ENCODE measurements at places on chromosomes 7 and 10.

- no peak for DNase-seq
Measured at GRCh38 chr10:33006342-33006887, 48.4 kb upstream of the ITGB1 start.

GRCh38 chr7:2953099-2953498 lies 90.6 kb downstream of the CARD11 start:
- no peak for DNase-seq

DNA sequence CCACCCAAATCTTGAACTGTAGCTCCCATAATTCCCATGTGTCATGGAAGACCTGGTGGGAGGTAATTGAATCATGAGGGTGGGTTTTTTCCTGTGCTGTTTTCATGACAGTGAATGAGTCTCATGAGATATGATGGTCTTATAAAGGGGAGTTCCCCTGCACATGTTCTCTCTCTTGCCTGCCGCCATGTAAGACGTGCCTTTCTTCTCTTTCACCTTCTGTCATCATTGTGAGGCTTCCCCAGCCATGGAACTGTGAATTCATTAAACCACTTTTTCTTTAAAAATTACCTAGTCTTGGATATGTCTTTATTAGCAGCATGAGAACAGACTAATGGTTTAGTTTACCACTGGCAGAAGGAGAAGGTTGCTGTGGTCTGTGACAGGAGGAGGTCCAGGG lies 111.5 kb upstream of the RAB18 start:
- no peak for DNase-seq

DNA sequence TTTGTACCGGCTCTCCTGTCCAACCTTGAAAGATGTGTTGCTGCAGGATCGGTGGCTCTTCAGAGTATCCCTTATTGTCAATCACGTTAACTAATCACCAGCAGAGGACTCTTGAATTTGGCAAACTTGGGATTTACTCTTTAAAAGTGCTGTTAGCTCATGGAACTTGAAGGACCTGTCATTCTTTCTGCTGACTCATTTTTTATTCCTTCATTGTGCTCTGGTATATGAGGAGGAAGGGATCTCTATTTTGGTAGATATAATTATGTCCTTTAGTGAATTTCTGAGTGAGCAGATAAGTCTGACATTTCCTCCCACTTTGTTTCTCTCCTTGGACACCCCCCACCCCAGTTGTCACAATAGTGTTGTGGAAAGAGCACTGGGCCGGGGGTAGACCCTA lies 175.1 kb upstream of the HDAC9 start:
- DNase-seq, result no peak

DNA sequence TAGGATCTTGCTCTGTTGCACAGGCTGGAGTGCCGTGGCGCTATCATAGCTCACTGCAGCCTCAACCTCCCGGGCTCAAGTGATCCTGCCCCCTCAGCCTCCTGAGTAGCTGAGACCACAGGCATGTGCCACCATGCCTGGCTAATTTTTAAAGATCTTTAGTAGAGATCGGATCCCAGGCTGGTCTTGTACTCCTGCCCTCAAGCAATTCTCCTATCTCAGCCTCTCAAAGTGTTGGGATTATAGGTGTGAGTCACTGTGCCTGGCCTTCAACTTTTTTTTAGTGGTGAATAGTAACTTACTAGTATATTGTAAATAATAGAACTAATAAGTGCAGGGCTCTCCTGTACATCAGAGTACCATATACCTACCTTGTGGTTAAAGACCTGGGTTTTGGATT lies 52.1 kb upstream of the LMTK2 start:
- no peak for DNase-seq

DNA sequence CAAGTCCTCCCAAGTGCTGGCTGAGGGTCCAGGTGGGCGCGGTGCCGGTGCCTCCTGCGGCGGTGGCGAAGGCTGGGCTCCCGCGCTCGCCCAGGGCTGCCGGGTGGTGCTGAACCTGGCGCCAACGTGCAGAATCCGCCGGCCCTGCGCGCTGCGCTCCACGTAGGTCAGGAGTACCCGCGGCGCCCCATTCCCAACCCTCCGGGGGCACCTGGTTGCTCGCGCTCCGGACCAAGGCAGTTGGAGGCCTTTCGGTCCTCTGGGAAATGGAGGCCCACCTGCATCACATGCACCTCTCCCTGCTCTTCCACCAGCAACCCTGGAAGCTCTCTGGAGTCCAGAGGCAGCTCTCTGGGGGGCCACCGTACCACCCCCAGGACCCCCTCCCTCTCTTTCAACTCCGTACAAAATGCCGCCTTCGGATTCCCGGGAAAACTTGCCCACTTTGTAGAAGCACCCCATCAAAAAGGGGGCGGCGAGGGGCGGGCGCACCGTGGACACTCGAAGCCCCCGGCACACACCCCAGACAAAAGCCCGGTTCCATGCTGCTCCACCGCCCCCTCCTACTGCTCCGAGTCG lies 745 bp downstream of the SLC16A9 start:
- DNase-seq, result no peak

GRCh38 chr10:87658858-87659555 lies 671 bp upstream of the PAPSS2 start:
- DNase-seq, result no peak

DNA sequence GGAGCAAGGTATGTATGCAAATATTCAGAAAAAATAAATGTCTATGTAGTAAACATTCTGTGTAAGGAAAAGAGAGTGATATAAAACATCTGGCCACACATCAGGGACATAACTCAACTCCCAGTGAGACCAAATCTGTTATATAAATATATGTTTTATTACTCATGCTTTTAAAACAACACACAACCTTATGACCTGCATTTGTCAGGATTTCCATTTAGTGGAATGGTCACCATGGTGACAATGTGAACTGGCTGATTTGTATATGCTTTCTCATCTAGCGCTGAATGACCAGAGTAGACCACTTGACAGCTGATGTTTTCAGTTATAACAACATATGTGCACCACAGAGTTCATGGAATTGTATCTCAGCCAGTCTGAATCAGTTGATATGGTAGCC lies 551.7 kb downstream of the HTR7 start:
- DNase-seq, result no peak

DNA sequence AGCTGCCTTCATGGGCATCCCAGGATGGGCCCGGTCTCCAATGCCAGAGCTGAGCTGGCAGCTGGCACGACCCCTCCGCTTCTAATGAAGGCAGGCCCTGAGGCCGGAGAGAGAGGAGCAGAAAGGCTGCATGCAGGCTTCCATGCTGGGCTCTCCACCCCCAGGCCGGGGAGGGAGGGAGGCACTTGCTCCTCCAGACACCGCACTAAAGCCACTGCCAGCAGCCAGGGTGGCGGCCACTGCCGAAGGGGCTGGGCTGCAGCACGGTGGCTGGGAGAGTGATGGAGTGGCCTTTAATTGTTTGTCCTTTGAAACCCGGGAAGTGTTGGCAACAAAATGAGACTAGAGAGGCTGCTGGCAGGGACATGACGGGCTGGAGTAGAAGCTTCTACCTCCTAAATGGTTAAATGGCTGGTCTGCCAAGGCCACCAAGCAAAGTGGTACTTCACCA lies 236.5 kb downstream of the SKAP2 start:
- DNase-seq, result no peak

GRCh38 chr10:44950326-44951225 lies 9.0 kb upstream of the RASSF4 start:
- DNase-seq, result no peak

DNA sequence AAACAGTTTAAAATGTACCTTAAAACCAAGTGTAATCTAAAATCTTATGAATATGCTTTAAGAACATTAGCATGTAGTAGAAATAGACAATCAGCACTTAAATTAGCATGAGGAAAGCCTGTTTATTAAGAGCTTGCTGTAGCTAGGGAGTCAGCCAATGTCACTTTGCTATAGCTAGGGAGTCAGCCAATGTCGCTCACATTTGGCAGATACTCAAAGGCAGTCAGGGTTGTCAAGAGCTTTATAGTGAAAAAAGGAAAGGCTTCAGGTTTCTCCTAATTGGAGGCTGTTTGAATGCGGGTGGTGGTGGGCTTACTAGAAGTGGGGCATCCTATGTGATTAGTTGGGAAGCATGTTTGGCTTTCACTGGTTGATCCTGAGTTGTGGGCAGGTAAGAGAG lies 226.2 kb upstream of the DGKB start:
- no peak for DNase-seq

GRCh38 chr10:85789982-85790789 lies 576.4 kb downstream of the GRID1 start:
- DNase-seq, result no peak

- DNase-seq, result no peak
Measured at GRCh38 chr7:898855-899681, 22.7 kb downstream of the GET4 start.

DNA sequence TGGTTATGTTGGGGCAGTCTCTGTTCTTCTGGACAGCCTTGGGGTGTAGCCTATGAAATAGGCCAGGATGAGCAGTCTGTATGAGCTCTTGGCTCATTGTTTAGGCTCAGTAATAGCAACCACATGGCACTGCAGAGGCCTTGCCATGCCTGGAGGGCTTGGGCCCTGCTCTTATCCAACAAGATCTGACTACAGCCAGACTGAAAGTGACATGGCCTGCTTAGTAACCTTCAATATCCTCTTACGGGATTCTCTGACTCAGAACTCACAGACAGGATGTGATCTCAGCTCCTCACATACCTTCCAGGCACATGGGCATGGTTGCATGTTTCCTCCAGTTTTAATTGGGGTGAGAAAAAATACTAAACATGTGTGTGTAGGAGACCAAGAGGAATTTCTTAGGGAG lies 289.3 kb downstream of the PTEN start:
- DNase-seq, result no peak

GRCh38 chr10:113589201-113589770 lies 36.4 kb downstream of the HABP2 start:
- no peak for DNase-seq

DNA sequence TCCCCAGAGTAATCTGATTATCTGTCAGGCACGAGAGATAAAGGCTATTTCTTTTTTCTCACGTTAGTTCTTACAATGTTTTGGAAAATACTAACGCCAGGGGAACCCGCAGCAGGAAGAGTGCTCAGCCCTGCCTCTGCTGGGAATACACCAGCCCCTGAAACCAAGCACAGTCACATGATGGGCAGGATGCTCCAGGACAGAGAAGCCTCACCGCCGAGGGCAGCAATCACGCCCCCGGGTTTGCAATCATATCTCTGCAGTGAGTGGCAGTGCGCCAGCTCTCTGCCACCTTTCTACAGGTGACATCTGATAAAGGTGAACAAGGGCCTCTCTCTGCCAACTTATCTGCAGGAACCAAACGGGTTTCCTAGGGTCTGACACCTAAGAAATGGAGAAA lies 39.8 kb downstream of the BRI3 start:
- no peak for DNase-seq

DNA sequence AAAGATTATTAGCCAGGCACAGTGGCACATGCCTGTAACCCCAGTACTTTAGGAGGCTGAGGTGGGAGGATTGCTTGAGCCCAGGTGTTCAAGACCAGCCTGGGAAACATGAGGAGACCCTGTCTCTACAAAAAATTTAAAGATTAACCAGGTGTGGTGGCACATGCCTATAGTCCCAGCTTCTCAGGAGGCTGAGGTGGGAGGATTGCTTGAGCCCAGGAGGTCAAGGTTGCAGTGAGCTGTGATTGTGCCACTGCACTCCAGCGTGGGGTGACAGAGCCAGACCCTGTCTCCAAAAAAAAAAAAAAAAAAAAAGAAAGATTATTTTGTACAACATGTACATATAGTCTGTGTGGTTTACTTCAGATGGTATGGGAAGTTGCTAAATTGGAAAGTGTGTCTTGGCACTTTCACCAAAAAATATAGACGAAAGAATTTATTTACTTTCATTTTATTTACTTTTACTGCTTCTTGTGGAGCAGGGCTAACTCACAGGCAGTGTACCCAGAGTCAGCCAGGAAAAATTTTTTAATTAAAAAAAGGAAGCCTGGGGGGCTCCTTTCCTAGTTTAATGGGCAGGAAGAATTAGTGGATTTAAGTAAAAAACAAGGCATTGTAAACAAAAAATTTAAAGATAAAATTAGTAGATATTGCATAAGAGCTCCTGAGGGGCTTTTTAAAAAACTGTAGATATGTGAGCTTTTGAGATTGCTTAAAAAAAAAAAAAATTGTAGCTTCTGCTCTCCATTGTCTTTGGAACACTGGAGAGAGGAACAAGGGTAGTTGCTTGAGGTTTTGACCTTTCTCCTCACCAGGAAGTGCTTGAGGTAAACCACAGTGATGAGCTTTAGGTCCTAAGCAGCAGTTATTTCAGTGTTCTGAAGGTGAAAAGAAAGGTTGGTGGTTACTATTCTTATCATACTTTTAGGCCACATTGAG lies 44.6 kb upstream of the VDAC2 start:
- DNase-seq, result no peak

- no peak for DNase-seq
Measured at GRCh38 chr7:144649120-144649519, 186.7 kb downstream of the TPK1 start.

DNA sequence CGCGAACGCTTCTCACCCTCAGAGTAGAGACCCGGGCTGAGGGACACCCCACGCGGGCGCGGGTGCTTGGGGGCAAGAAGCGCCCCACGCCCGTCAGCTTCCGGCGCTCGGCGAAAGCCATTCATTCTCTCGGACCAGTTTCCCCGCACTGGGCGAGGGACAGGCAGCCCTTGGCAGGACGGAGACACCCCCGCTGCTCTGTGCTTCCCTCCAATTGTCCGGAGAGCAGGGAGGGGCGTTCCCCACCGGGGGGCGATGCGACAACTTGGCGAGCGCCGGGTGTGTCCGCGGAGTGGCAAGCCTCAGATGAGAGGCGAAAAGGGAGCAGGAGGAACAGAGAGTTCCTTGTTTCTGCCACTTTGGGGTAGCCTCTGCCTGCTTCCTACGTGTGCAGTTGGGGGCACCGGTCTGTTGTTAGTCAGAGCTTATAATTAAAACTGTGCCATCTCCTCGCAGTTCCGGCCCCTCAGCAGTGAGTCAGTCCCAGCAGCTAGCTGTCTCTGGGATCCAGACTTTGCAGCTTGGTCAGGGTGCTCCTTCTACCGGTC lies 1.7 kb downstream of the GPR158 start:
- DNase-seq, result no peak

DNA sequence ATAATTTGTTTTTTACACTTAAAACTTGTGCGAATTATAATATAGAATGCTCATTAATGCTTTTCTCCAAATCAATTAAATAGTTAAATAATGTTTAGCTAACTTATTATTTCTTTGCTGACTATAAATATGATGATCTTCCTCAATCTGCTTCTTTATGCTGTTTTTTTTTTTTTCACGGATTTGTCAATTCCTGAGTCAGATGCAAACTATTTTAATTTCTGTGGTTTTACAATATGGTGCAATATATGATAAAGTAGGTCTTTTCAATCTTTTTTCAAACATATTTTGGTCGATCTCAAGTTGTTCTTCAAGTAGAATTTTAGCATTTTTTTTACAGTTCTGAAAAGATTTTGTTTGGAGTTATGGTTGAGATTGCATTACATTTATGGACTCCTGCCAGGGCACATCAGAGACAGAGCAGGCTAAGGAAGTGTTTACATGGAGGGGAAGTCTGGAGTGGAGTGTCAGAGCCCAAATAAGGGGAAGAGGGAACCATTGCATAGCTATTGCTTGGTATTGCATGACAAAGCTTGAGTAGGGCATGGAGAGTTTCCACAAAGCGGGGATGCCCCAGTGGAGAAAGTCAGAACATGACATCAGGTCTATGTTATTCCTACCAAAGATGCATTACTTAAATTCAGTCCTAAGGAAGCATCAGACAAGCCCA lies 204.4 kb downstream of the OTUD1 start:
- no peak for DNase-seq

- no peak for DNase-seq
Measured at GRCh38 chr10:77506517-77507200, 130.9 kb downstream of the KCNMA1 start.

GRCh38 chr7:82592416-82592815 lies 148.8 kb upstream of the CACNA2D1 start:
- no peak for DNase-seq

Data from stimulated activated CD8-positive, alpha-beta memory T cell treated with anti-CD3 and anti-CD28 coated beads, Interleukin-15, amount 100 ng/mL, for 4 hours (primary cell).